NCI-H526 (cell line): ENCODE measurements at places on chromosomes 4 and X.

DNA sequence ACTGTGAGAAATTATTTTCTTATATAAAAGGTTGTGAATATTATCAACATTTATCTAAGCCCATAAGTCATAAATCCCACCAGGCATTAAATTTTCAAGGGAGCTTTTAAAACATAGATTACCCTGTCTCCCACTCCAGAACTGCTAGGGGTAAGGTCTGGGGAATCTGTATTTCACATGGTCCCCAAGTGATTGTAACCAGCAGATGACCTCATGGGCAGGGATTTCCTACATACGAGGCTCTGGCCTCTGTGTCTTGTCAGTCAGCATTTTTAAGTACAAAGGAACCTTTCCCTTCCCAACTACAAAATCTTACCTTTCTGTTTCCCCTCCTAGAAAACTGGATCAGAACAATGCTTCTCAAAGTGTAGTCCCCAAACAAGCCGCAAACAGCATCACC, 188.6 kb downstream of the TSPAN5 start:
- no peak for DNase-seq

GRCh38 chr4:40763228-40763716, 13.5 kb downstream of the NSUN7 start:
- DNase-seq = no peak

DNA sequence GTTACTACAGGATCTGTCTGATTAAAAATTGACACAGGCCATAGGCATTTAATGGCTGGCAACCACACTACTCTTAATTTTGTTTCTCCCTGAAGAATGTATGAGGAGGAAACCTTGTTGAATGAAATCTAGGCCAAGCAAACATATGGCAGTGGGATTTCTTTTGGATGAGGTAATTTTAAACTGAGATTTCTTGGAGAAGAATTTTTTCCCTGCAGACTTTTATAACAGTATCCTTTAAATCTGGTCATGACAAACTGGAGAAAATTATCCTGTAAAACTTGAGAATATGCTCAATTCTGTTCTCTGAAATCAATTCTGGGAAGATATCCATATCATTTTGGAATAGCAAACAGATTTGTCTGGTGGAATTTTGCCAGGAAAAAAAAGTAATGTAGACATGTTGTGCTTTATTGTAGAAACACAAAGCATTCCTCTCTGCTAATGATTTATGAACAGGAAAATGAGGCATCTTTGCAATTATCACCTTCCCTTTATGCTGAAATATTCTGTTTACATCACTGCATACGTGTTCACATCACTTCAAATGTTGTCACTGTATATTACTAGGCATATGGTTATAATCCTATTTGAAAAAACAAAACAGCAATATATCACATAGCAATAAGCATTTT, 108.3 kb upstream of the ARSJ start:
- no peak for DNase-seq

GRCh38 chrX:55127692-55128091, 38.9 kb downstream of the PAGE2 start:
- DNase-seq = no peak

DNA sequence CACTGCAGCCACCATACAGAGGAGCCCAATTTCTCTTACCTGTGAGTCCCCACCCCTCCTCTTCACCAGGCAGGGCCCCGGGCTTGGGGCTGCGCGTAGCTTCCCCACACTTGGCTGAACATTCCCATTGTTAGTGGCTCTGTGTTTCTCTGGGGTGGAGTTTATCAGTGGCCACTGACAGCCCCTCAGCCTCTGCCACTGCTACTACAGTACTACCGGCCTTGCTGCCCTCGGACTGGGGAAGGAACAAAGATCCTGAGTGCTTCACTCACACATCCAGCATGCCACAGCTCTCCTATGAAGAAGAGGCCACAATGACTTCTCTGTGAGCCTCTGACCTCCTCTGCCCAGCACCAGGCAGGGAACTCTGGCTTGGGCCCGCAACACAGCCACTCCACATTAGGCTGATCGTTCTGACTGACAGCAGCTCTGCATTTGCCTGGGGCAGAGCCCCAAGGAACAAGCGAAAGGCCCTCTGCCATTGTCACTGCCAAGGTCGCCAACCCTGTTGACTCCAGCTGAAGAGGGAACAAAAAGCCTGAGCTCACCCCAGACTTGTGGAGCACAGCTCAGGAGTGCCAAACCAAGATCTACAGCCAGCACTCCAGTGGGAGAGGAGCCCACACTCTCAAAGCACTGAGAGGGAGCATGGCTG, 24.0 kb downstream of the ABCB7 start:
- DNase-seq = no peak

DNA sequence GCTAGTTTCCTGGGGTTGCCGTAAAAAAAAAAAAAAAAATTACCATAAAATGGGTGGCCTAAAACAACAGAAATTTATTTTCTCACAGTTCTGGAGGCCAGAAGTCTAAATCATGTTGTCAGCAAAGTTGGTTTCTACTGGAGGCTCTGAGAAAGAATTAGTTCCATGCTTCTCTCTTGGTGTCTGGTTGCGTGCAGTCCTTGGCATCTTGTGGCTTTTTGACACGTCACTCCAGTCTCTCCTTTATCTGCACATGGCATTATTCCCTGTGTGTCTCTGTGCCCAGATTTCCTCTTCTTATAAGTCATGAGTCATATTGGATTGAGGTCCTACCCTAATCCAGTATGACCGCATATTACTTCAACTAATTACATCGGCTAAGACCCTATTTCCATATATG, 38.7 kb downstream of the SPATA4 start:
- no peak for DNase-seq

DNA sequence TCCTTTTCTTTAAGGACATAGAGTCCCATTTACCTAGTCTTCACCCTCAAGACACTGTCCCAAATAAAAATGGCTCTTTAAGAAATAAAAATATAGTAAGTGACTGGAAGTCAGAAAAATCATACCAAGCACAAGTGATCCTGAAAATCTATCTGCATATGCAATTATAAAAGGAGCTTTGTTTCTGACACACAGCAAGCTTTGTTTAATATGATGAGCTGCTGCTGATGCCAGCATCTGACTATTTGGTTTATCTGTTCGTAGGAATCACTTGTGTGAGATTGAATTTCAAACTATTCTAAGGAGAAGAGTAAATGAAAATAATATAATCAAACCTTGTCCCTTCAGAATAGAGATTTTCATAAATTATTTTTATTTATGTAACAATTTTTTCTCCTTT, 332.4 kb downstream of the PCDH7 start:
- DNase-seq = peak; percentile 31

GRCh38 chrX:106510713-106511403, 100.9 kb upstream of the RADX start:
- no peak for DNase-seq

GRCh38 chr4:17164666-17165065, 266.2 kb upstream of the LDB2 start:
- no peak for DNase-seq
